ENCODE measurements at places on chromosomes 12 and 14.

DNA sequence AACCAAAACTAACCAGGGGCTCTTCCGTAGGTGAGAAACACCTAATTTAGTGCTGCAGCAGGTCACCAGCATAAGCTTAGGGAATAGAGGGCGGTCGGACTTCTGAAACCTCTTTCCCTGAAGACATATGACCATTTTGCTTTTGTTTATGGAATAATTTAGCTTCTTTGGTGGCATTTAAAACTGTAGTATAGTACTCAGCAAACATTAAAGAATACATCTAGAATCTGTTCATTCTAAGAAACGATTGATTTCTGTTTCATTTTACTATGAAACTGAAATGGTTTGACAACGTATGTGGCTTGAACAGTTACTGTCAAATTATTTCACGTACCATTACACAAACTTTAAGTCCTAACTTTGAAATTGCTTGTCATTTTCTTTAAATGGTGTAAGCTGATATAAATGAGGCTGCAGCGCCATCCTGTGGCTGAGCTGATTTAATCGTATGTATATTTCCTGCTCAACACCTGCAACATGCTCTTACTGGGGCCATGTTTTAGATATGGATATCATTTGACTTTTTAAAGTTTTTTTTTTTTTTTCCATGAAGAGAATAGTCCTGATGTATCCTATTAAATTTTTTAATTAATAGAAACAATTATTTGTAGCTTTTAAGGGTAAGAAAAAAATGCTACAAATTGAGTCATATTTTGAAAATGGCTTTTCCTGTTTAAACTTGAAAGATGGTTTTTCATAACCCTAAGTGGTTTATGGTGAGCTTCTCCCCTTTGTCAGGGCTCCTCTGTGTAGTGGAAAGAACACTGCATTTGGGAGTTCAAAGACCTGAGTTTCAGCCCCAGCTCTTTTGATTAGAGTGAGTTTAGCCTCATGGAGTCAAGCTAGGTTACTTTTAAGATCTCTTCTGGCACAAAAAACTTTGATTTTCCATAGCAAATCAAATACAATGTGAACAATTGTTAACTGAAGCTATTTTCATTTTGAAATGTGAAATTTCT lies 27.4 kb downstream of the CFAP54 start:
- peak; percentile 81 for DNase-seq

DNA sequence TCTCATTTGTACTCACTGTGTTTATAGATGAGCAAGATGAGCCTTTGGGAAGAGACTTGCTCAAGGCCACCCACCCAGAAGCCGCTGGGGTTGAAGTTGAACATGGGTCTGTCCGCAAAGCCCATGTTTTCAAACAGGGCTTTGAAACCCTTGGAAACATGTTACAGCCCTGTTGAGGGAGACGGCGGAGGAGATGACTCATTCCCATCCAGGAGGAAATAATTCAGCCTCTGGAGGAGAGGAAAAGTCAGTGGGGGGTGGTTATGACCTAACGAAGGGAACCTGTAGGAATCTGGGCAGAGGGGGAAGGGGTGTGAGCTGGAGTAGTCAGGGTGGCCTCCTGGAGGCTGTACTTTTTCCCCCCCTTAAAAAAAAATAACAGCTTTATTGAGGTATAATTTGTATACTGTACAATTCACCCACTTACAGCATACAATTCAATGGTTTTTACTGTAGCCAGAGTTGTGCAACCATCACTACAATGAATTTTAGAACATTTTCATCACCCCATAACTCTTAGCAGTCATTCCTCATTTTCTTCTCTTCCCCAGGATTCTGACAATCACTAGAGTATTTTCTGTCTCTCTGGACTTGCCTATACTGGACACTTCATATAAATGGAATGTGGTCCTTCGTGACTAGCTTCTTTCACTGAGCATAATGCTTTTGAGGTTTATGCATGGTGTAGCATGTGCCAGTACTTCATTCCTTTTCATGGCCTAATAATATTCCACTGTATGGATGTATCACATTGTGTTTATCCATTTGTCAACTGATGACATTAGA lies 1.9 kb upstream of the RIN3 start:
- no peak for DNase-seq

GRCh38 chr12:230925-231671 lies 17.1 kb upstream of the SLC6A12 start:
- DNase-seq: no peak

DNA sequence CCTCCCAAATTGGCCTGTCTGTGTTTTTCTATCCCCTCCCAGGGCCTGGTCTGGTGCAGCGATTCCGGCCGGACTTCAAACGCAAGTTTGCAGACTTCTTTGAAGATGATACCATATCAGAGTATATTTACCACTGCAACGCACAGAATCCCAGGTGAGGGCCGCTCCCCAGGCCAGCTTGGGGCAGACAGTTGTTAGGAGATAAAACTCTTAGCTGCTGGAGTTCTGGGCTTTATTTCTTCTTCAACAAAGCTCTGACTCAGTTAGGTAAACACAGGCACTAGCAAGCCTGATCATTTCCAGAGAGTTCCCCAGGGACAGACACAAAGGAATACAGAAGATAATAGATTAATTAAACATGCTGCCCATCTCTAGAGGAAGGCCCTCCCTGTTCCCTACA lies 8.3 kb downstream of the ABHD4 start:
- DNase-seq: no peak

GRCh38 chr14:53183056-53183455 lies 29.9 kb upstream of the DDHD1 start:
- DNase-seq: no peak

- DNase-seq: no peak
These were observed 2.7 kb downstream of the FZD10 start for GRCh38 chr12:130164936-130165335.

DNA sequence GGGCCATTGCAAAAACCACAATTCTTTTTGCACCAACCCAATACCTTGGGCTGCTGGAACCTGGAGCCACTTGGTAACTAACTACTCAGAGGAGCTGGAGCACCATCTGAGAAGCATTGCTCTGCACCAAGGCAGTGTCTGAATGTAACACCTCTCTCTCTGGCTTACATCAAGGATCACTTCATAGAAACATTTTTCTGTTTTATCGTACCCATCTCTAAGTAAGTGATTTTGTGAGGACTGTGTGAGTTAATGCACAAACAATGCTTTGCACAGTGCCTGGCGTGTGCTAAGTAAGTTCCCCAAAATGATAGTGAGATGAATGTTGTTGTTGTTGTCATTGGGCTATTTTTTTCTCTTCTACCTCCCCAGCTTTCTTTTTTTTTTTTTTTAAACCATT lies 111.4 kb downstream of the ADCK1 start:
- DNase-seq: no peak

- DNase-seq: no peak
These were observed 200.3 kb downstream of the CNTN1 start for GRCh38 chr12:40892528-40892927.

GRCh38 chr14:90088176-90088575 lies 26.4 kb downstream of the KCNK13 start:
- DNase-seq: no peak

- no peak for DNase-seq
These were observed 88.7 kb downstream of the ACADS start for GRCh38 chr12:120814203-120814902.

DNA sequence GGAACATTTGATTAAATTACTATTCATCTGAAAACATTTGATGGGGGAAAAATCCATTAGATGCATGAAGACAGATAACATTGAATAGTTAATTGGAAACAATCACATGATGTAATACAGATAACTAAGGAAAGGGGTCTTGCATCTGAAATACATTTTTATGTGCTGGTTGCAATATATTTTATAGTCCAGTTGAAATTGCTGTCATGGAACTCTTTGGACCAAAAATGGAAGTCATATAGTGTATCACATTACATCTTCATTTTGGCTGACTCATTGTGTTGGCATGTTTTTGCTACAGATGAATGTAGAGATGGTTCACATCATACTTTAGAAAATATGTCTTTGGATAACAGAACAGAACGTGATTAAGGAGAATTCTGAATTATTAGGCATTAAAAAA lies 43.0 kb upstream of the GNPNAT1 start:
- DNase-seq: no peak

DNA sequence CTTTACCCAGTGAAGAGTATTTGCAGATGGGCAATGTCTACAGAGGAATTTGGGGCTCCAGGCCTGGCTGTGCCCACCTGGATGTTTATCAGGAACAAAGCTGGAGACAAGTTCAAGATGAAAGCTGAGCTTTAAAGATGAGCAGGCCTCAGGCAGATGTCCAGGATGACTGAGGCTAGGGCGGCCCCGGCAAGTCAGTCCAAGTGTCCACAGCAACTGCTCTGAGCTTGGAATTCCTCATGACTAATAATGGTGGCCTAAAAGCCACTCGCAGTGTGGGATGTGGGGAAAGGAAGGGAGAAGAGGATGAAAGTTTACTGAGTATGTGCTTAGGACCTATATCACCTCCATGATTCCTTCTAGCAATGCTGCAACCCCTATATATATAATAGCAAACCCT lies 128.2 kb upstream of the NOS1 start:
- DNase-seq: no peak

DNA sequence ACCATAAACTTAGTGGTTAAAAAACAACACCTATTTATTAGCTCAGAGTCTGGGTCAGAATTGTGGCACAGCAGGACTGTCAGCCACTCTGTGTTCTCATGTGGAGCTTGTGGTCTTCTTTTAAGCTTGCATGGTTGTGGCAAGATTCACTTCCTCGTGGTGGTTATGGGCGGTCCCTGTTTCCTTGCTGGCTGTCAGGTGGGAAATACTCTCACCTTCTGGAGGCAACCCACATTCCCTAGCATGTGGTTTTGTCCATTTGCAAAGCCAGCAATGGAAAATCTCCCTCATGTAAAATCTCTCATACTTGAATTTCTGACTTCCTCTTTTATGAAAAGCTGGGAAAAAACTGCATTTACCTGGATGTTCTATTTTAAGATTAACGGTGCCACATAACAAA lies 229.8 kb downstream of the ALX1 start:
- DNase-seq: no peak

- no peak for DNase-seq
These were observed 9.0 kb upstream of the KRT2 start for GRCh38 chr12:52660934-52661499.

- no peak for DNase-seq
These were observed at the start of gene P3H3 for GRCh38 chr12:6827982-6828780. P3H3 (plus strand) TSS chr12:6828407; CDS start chr12:6828441, 34 bp downstream.

- no peak for DNase-seq
These were observed 94.3 kb upstream of the GPHB5 start for GRCh38 chr14:63413009-63413408.

- no peak for DNase-seq
These were observed 2.9 kb upstream of the MSRB3 start for GRCh38 chr12:65275627-65276026.

- DNase-seq: no peak
These were observed 20.4 kb downstream of the ZFYVE21 start for GRCh38 chr14:103735815-103736545.

DNA sequence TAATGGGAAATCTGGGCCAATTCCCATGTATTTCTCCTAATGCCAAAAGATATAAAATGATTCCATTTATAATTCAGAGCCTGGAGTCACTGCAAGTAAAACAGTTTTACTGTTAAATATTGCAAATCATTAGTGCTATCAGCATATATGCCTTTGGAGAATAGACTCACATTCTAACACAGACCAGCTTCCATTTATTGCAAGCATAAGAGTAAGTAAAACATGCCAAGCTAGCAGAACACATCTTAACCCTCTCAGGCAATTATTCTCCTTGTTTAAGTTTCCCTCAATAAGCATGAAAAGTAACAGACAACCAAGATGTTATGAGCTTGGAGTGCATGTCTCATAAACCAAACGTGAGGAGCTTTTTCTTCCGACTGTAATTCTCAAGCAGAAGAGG lies 173.9 kb upstream of the GRIP1 start:
- DNase-seq: no peak

- no peak for DNase-seq
These were observed 63.0 kb downstream of the NCOR2 start for GRCh38 chr12:124504273-124505000.

DNA sequence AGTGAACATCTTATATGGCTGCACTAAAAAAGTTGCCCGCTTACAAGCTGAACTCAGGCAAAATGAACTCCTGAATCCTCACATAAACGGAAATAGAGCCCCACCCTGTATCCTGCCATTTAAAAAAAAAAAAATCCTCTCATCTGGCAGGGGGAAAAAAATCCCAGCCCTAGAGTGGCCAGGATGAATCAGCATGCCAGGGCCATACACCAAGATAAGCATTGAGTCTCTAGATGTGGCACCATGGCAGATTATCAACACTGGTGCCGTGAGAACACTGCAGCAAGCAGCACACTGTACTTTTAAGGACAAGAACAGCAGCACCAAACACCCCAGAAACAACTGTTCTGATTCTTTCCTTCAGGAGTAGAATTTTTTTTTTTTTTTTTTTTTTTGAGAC lies 65.5 kb downstream of the RASSF3 start:
- no peak for DNase-seq

- DNase-seq: no peak
These were observed 98.8 kb downstream of the FRMD6 start for GRCh38 chr14:51750542-51750941.

DNA sequence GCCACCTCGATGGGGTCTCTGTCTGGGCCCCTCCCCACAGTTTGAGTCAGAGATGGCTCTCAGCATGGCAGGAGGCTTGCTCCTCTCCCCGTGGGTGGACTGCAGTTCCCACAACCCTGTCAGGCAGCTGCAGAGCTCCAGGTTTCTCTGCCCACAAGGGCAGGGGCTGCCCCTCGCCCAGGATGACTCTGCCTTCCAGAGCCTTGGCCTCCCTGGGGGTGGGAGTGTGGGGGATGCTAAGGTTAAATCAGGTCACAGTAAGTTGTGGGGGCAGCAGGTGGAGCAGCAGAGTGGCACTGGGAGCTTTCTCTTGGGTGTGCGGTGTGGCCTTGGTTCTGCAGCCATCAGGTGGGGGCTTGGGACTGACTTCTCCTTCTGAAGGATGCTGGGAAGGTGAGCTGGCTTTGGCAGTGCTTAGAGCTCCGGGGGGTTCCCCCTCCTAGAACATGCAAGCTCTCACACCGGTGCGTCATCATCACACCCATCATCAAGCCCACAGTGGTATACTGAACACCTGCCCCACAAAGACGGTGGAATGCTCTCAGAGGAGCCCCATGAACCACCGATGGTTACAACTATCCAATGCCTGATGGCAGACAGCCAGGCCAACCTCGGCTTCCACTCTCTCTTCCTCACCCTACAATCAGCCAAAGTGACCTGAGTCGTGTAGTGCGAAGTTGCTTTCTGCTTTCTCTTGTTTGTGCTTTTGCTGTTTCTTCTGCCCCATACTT lies 39.7 kb downstream of the ERH start:
- no peak for DNase-seq

GRCh38 chr12:108305991-108306501 lies 33.1 kb downstream of the CMKLR1 start:
- no peak for DNase-seq

DNA sequence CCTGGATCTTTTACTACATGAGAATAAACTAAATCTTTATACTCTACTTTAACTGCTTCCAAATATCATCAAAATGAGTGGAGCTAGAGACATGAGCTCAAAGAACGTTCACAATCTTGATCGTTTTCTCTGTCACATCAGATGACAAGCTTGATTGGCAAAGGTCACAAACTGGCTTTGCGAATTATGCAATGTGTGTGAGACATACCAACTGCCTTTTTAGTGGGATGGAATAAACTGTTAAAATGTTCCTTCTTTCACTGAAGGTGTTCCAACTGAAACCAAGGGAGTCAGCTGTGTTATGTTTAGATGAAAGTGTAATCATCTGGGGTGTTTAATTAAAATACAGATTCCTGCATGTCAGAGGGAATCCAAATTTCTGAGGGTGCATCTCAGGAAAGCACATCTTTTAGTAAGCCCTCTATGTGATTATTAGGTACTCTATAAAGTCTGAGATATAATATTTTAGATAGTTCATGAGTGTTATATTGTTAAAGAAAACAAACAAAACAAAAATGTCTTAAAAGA lies 21.9 kb downstream of the KITLG start:
- no peak for DNase-seq

- no peak for DNase-seq
These were observed 71.0 kb downstream of the NPAS3 start for GRCh38 chr14:33009673-33010072.

All from activated T-helper 1 cell treated with anti-CD3 and anti-CD28 coated beads, Interleukin-2, amount 50 U/mL, for 16 hours (primary cell).